ENCODE measurements at places on chromosomes 6 and 20. TPM values are rescaled to one million over a fixed set of nuclear protein-coding genes. Genes with fewer than 3 reads are reported as not detected.

DNA sequence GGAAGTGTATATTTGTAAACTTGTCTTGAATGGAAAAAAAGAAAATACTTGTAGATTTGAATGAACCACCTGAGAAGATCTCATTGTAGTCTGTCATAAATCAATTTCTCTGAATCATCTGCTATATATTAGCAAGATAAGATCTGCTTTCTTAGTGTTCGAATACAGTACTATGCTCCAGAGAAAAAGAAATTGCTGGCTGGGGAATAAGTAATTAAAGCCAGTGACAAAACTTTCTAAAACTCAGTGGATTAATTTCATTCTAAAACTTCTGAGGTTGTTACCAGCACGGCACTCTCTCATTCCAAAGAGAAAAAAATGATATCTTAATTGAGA lies 22.4 kb upstream of the MROH8 start:
- no peak for DNase-seq
- H3K27me3 ChIP-seq: no peaks in the 10 kb centered on the region
- H3K4me1 ChIP-seq: peaks cover 9% of the 10 kb centered on the region

HLA-F gene
- total RNA-seq: 4.4 TPM

- DNase-seq: no peak
- H3K36me3 ChIP-seq: no peaks in the 10 kb centered on the region
- no peak overlapping the region for H3K4me3 ChIP-seq
- H3K27ac ChIP-seq: no peak overlapping the region
- no peaks in the 10 kb centered on the region for H3K27me3 ChIP-seq
Measured at GRCh38 chr20:7608250-7608649, 332.0 kb downstream of the HAO1 start.

- no peaks in the 10 kb centered on the region for H3K4me1 ChIP-seq
- no peaks in the 10 kb centered on the region for H3K27me3 ChIP-seq
- H3K36me3 ChIP-seq: no peaks in the 10 kb centered on the region
Measured at GRCh38 chr6:37187321-37188022, 17.5 kb downstream of the PIM1 start.

GRCh38 chr6:113758826-113759574 lies 98.1 kb upstream of the MARCKS start:
- no peaks in the 10 kb centered on the region for H3K27me3 ChIP-seq
- H3K4me1 ChIP-seq: peaks cover 24% of the 10 kb centered on the region
- H3K27ac ChIP-seq: no peak overlapping the region
- no peaks in the 10 kb centered on the region for H3K36me3 ChIP-seq
- H3K4me3 ChIP-seq: no peak overlapping the region

DNA sequence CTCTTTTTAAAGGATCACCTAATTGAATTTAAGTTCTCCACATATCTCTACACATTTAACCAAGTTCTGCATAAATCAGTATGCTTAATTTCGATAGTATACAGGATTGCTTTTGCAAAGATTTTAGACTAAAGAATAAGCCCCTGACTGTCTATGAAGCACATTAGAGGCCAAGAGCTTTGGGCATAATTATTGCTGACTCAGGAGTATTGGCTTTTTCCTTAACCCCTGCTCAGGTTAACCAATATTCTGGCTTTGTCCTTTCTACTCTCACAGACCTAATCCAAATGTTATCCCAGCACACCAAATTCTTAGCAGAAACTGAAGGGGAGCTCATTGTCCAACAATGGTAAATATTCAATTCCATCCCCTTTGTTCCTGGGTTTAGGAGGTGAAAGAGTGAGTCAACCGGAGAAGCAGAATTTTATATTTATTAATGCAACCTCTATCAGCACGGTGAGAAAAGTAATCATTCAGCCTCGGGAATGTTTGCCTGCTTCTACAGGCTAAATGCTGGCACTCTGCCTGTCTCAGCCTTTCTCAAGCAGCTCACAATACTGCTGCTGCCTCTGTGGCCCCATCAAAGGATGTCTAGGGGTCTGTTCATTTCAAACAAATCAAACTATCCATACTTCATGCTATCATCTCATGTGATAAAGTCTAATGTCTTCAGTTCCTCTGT lies 125.0 kb downstream of the SIM1 start:
- H3K36me3 ChIP-seq: no peaks in the 10 kb centered on the region
- no peak overlapping the region for H3K27ac ChIP-seq
- H3K4me1 ChIP-seq: no peaks in the 10 kb centered on the region

TMEM170B gene
- 4.0 TPM for total RNA-seq

All from Caco-2 (cell line).